Activated CD4-positive, CD25-positive, alpha-beta regulatory T cell (primary cell): ENCODE measurements at places on chromosomes 1 and 21.

DNA sequence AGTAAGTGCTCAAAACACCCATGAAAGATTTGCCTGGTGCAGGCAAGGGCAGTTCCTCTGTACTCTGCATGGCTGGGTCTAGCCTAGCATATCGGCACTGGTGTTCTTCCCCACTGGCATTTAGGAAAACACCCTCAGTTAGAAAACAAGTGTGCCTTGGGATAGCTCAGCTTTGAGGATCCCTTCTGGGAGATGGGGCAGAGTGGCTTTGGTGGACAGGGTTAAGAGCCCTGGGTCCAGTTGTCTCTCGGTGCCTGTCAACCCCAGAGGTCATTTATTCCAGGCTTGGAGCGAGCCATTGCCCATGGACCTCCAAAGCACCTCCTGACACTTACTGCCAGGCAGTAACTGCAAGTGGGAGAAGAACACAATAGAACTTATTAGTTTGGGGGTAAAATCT, 80.8 kb upstream of the DIRAS3 start:
- DNase-seq: no peak

DNA sequence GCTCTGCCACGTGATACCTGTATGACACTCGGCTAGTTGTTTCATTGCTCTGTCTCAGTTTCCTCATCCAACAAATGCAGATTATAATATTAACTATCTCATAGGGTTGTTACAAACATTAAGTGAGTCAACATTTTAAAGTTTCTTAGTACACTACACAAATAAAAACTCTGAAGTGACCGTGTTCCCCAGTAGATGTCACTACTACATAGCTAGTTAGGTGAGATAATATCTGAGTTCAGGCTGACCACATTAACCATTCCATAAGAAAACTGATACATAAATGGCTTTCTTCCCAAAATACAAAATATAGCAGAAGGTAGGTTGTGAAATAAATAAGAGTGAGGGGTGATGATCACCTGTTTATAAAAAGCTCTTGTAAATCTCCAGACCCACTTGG, 214.1 kb downstream of the NUF2 start:
- no peak for DNase-seq

DNA sequence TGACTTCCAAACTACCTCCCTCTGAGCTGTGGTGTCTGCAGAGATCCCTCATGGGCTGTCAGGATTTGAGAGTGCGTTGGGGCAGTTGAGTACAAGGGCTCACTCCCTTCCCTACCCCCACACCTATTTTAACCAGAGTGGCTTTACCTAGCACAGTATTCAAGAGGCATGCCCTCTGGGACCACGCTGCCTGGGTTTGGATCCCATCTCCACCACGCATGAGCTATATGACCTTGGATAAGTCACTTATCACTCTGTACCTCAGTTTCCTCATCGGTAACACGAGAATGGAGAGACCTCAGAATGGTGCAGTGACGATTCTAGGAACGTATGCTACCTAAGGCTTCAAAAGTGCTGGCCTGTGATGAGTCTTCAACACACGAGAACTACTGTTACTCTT, 147.3 kb upstream of the WNT4 start:
- DNase-seq: no peak

GRCh38 chr1:201696217-201696761, 132.7 kb upstream of the IPO9 start:
- no peak for DNase-seq

DNA sequence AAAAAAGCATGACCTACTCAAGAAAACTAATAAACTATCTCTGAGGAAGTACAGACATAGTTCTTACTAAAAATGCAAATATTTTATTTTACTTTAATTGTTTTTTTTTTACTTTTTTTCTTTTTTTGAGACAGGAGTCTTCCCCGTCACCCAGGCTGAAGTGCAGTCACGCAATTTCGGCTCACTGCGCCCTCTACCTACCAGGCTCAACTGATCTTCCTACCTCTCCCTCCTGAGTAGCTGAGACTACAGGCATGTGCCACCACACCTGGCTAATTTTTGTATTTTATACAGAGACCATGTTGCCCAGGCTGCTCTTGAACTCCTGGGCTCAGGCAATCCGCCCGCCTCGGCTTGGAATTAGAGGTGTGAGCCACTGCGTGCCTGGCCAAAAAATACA, 1263.1 kb downstream of the KCNT2 start:
- no peak for DNase-seq

DNA sequence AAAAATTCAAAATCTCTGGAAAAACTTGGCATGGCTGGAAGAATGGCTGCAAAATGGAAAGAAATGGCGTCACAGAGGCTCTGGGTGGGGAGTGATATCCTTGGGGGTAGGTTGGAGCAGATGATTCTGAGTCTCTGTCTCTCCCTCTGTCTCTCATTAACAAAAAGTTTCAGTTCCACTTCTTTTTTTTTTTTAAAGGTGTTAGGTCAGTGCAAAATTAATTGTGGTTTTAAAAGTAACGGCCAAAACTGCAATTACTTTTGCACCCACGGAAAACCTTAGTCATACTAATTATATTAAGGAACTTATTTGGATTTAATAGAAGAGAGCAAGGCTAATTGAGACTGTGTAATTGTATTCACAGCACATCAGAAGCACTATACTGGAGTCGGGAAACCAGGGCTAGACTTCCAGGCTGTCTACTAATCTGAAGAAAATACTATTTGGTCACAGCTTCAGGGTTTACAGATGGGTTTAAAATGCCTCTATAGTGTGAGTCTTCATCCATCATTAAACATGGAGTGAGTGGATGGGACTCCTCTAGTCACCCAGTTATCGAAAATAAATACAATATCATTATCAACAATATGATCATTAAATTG, 289.1 kb upstream of the PLD5 start:
- no peak for DNase-seq

DNA sequence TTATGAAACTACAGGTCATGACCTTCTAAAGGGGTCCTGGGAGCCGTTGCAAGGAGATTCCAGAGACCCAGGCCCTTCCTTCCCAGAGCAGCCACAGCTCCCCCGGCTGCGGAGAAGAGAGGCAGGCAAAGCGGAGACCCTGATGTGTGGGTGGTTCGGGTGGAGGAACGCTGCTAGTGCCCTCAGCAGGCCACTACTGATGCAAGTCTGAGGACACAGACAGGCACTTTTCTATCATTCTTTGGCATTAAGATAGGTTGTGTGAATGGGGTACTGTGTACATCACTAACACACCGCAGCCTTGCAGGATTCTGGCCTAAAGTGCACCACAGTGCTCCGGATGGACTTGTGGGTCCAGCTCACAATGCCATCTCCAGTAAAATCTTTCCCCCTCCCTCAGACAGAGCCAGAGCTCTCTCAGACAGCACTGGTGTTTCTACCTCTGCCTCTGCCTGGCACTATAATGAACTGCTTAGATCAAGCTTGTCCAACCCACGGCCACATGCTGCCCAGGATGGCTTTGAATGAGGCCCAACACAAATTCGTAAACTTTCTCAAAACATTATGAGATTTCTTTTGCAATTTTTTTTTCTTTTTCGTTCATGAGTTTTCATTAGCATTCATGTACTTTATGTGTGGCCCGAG, 121.4 kb downstream of the TGFBR3 start:
- no peak for DNase-seq

DNA sequence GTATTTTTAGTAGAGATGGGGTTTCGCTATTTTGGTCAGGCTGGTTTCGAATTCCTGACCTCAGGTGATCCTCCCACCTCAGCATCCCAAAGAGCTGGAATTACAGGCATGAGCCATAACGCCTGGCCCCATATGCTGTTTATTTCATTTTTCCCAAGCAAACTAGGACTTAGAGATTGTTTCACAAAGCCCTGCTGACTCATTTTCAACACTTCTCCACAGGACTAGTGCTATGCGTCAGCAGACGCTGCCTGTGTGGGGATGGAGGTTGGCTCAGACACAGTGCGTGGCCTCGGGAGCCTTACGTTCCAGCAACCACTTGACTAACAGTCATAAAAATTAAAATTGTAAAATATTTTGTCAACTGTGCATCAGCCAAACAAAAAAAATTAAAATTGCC, 22.7 kb downstream of the PKNOX1 start:
- no peak for DNase-seq

DNA sequence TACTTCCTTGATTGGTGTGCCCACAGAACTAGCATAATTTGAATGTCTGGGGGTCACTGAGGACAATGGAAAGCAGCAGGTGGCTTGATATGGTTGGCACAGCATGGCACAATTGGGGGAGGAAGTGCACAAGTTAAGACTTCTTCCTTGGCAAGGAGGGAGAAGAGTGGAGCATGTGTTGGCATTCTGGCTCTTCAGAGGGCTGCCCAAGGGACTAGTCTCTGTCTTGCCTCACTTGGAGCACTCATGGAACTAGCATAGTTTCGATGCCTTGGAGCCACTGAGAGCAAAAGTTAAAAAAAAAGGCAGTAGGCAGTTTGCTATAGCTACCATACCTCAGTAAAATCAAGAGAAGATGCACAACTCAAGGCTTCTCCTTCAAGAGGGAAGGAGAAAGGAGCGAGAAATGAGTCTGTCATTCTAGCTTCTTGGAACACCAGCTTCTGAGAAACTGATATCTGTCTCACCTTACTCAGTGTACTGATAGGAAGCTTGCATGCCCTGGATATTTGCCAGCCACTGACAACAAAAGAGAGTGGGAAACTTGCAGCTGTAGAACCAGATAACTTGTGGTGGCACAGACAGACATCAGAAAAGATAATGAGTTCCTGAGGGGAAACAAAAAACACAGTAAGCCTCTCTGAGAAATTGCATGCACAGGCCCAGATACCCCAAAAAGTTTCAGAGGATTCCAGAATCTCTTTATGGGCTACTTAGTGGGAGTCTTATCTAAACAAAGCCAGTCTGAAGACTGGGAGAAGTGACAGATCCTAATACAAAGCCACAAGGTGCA, 207.5 kb upstream of the SAMSN1 start:
- DNase-seq: no peak

- DNase-seq: no peak
These were observed 1.1 kb downstream of the KRTAP10-12 start for GRCh38 chr21:44697811-44698734.
